ENCODE measurements at places on chromosomes 5 and 9.

- no peak for DNase-seq
These were observed 96.3 kb downstream of the CACNA1B start for GRCh38 chr9:137973829-137974416.

DNA sequence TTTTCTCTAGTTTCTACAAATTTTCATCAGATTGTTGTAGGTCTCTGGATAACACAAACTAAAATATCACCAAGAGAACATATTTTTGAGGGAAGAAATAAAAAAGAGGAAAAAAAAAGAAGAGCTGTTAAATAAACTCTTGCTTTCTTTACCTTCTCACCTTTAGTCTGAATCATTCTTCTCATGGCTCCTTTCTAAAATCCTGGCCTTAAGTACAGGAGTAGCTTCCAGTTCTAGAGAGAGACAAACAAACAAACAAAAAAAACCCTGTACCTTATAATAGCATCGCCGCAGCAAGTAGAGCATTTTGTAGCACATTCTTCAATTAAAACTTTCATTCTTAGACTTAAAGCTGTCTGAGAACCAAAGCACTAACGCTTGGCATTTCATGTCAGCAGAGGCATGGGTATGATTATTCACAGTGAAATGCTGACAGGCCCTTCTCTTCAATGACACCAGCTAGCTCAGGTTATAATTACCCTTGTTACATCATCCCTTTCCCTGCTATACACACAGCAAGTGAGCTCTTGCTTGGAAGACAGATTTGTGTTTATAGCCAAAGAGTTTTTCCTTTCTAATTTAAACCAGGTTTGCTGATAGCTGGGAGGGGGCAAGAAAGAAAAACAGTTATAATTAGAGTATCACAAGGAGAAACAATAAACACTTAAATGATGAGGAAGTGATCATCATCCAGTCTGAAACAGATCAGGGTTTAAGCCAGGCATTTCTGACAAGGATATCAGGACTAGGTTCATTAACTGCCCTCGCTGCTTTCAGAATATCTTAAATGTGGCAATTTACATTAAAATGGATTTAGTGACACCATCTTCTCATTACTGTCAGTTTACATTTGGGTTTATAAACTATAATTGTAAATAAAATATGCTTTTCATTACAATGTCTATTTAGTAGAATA is 510.9 kb upstream of the ZNF608 start:
- no peak for DNase-seq

DNA sequence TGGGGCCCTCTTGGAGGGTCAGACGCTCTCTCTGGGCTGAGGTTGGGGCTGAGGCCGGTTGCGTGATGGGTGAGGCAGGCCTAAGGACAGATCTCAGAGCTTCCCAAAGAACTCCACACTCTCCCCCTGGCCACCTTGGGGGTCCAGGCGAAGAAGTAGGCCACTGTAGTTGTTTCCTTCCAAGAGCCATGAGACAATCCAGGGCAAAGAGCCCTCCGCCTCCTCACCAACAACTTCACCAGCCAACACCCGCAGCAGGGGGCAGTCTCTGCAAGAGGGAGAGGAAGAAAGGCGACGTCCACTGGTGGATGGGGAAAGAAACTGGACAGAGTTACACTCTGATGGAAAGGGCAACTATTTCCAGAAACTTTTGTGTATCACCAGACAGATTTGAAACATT is 10.7 kb downstream of the SLC35A4 start:
- DNase-seq = no peak

DNA sequence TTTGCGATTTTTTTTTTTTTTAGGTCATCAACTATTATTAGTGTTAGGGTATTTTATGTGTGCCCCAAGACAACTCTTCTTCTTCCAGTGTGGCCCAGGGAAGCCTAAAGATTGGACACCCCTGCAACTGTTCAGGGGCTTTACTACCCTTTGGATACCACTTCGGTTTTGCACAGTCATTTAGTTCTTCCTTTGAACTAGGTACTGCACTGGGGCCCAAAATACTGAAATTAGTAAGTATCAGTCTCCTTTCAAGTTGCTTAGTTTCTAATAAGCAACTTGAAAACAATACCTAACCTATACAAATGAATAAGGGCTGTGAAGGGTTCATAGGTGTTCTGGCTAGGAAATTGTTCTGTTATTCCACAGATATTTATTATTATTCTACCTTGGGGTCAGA is 45.3 kb downstream of the CWC27 start:
- DNase-seq = no peak

DNA sequence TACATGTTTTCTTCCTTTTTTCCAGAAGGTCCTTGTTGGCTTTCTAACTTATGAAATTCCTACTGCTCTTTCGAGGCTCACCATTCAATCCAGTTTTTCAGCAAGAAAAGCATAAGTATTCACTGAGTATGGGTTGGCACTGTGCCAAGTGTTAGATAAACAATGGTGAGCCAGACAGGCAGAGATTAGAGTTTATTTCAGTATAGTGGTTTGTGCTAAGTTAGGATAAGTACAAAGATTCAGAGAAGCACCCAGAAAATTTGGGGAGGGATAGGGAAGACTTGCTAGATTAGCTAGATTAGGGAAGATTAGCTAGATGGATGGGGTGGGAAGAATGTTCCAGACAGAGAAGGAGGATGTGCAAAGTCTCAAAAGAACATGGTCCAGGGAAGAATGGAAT is 122.9 kb downstream of the OXCT1 start:
- DNase-seq = no peak

DNA sequence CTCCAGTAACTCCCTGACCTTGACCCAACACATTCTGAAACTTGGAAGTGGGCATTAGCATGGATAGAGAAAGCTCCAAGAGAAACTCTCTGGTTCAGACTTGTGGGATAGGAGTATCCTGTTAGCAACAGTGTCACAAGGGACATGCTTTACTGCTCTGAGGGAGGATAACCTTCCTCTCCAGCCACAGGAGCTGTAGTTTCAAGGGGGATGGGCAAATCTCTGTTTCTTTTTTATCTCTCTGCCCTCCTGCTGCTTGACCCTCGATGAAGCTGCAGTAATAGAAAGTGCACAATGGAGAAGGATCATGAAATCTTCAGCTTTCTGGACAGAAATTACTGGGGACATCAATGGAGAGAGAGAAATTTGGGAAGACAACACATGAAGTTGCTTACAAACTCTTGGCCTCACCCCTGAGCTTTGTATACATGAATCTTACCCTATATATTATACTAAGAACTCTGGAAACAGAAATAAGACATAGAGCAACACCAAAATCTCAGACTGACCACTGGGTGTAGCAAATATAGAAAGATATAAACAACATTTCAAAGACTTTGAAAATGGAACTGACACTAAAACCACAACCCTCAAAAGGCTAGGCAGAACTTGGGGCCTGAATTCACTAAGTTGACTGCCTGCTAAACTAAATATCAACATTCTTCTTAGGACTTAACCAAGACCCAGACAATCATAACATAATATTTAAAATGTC is 471.0 kb upstream of the MEF2C start:
- DNase-seq = no peak

GRCh38 chr5:36389245-36389644 is 87.5 kb upstream of the RANBP3L start:
- DNase-seq = no peak

Data from activated CD8-positive, alpha-beta memory T cell treated with anti-CD3 and anti-CD28 coated beads for 1 hour (primary cell).